ENCODE measurements at places on chromosomes 1 and 21. TPM values are rescaled to one million over a fixed set of nuclear protein-coding genes. Genes with fewer than 3 reads are reported as not detected.

DNA sequence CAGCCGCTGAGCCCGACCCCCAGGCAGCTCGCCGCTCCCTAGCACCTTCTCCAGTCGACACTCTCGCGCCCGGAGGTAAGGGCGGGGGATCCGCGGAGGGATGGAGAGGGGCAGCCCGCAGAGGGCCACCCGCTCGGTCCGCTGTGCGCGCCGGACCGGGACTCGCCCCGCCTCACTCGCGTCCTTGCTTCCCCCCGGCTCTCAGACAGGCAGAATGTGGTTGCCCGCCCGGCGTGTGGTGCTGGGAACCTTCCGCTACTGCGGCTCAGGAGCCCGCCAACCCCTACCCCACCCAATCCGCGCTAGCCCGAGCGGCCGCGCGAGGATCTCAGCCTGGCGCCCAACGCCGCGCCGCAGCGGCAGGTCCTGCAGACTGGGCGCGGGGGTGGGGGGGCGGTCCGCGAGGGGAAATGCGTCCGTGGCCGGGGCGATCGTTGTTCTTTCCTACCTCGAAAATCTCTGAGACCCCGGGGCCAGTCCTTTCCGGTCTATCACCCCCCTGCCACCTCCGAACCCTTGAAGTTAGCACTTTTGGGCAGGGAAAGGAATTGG is 404 bp downstream of the LRRC8C start:
- H3K36me3 ChIP-seq: no peaks in the 10 kb centered on the region
- H3K27me3 ChIP-seq: peaks cover 20% of the 10 kb centered on the region
- H3K27ac ChIP-seq: no peak overlapping the region

- no peak overlapping the region for H3K4me3 ChIP-seq
- no peaks in the 10 kb centered on the region for H3K36me3 ChIP-seq
- peaks cover 17% of the 10 kb centered on the region for H3K27me3 ChIP-seq
Measured at GRCh38 chr21:45601551-45601950, 42.0 kb upstream of the PCBP3 start.

DNA sequence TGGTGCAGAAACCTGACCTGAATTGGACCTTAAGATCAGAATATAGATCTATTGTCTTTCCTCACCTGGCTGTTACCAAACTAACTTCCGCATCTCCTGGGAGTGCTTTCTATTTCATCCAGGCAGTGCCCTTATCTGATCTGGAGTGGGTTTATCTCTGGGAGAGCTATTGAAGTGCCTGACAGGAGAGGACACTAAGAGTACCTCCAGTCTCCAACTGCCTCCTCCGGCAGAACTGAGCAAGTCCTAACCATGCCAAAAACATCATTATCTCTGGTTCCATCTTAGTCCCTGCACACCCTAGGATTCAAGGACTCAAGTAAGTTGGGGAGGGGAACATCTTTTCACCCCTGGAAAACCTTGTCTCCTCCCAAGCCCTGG is 12.4 kb upstream of the KCNJ15 start:
- H3K27ac ChIP-seq: no peak overlapping the region
- H3K4me1 ChIP-seq: no peaks in the 10 kb centered on the region
- H3K4me3 ChIP-seq: no peak overlapping the region
- no peaks in the 10 kb centered on the region for H3K27me3 ChIP-seq

DNA sequence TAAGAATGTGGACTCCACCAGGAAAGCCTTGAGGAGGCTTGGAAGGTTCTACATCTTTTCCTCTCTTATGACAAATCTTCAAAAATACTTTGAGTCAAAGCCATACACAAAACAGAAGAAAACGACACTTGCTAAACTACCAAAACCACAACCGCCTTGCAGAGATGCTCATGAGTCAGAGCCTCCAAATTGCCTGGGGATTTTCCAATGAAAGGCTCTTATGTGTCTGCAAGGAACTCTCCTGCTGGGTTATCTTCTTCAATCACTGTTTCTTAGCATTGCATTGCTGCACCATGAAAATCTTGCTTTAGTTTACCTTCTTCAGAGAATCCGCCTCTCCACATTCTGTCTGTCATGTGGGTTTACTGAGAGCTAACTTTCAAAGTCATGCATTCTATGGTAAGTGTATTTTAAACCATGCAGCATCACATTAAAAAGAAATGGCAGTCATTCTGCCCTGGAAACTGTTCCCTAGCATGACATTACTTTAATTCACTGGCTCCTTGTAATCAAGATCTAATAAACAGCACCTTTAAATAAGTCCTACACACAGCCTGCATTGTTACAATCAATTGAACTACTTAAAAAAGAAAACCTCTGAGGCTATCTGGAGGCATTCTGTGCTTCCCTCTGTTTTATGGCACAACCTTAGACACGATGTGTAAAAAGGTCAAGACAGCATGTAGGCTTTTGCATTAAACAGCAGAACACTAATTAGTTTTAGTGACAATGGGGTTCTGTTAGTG is 210.0 kb upstream of the FOXD3 start:
- peaks cover 73% of the 10 kb centered on the region for H3K27me3 ChIP-seq
- peak overlapping the region; percentile 17 for H3K4me3 ChIP-seq
- DNase-seq: no peak
- H3K4me1 ChIP-seq: peaks cover 35% of the 10 kb centered on the region

DNA sequence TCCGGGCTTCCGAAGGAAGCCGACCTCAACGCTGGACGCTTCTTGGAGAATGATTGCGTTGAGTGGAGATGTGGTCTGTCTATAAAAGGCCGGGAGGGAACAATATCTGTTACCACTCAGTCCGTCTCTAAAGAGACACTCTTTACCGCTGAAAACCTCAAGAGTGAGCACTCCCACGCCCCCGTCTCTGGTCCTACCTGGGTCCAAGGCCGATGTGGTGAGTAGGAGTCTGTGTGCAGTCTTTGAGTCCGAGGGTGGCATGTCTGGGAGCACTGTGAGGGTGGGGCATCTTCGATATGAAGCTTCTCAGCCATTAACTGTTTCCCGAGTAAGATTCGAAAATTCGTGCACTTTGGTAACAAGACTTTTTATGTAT is 576 bp downstream of the ZFP69 start:
- H3K4me1 ChIP-seq: peaks cover 27% of the 10 kb centered on the region
- peak overlapping the region; percentile 92 for H3K4me3 ChIP-seq
- no peaks in the 10 kb centered on the region for H3K27me3 ChIP-seq
- peak overlapping the region; percentile 47 for H3K27ac ChIP-seq
- no peak for DNase-seq

DNA sequence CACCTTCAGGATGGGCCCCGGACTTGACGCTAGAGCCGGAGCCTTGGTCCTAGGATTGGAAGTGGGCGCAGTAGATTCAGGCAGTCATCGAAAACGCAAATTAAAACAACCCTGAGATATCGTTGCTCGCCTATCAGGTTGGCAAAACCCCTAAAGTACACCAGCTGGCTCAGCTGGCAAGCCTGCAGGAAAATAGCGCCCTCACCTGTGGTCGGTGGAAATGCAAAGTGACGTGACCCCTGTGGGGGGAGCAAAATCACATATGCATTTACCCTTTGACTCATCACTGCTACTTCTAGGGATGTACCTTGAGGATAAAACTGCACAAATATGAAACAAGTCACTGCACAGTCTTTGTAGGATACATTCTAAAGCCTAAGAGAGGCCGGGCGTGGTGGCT is 170.3 kb upstream of the TMEM51 start:
- H3K27me3 ChIP-seq: no peaks in the 10 kb centered on the region
- H3K27ac ChIP-seq: no peak overlapping the region
- peaks cover 21% of the 10 kb centered on the region for H3K4me1 ChIP-seq

DNA sequence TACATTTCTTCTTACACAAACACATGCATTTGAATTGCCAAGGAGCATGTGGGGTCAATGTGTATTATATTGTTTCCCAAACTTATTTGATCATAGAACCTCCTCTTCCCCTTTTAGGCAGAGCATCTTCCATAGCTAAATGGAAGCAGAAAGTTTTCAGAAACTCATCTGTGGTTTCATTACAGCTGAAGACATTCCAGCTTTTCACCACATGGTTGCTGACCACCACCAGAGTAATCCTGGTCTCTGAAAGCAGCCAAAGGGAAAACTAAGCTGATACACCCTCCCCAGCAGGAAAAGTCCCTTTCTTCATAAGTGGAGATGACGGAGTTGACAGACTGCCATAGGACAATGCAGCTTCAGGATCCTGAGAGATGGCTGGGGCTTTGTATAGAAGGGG is 30.2 kb upstream of the OTUD3 start:
- no peak for DNase-seq
- no peak overlapping the region for H3K4me3 ChIP-seq
- no peaks in the 10 kb centered on the region for H3K36me3 ChIP-seq
- H3K27me3 ChIP-seq: no peaks in the 10 kb centered on the region
- H3K27ac ChIP-seq: no peak overlapping the region
- H3K4me1 ChIP-seq: peaks cover 9% of the 10 kb centered on the region

GRCh38 chr1:68438310-68438709 is 11.4 kb downstream of the RPE65 start:
- peaks cover 7% of the 10 kb centered on the region for H3K4me1 ChIP-seq
- no peak overlapping the region for H3K4me3 ChIP-seq
- H3K27ac ChIP-seq: no peak overlapping the region

GRCh38 chr1:43774359-43774758 is 67.0 kb downstream of the ST3GAL3 start:
- no peaks in the 10 kb centered on the region for H3K27me3 ChIP-seq
- DNase-seq: no peak
- peak overlapping the region; percentile 58 for H3K27ac ChIP-seq
- H3K4me3 ChIP-seq: no peak overlapping the region

- peaks cover 46% of the 10 kb centered on the region for H3K27me3 ChIP-seq
- H3K4me1 ChIP-seq: peaks cover 35% of the 10 kb centered on the region
- DNase-seq: no peak
- H3K27ac ChIP-seq: no peak overlapping the region
Measured at GRCh38 chr1:155085504-155086127, 7.0 kb downstream of the EFNA3 start.

GRCh38 chr1:52676249-52676903 is 21.8 kb downstream of the COA7 start:
- H3K36me3 ChIP-seq: no peaks in the 10 kb centered on the region
- peaks cover 3% of the 10 kb centered on the region for H3K27me3 ChIP-seq
- H3K27ac ChIP-seq: no peak overlapping the region
- DNase-seq: no peak
- no peak overlapping the region for H3K4me3 ChIP-seq

OSCP1 gene
- total RNA-seq: 10.5 TPM

GRCh38 chr1:198367296-198367695 is 173.2 kb downstream of the ATP6V1G3 start:
- H3K27ac ChIP-seq: no peak overlapping the region
- DNase-seq: no peak
- peaks cover 8% of the 10 kb centered on the region for H3K4me1 ChIP-seq
- no peaks in the 10 kb centered on the region for H3K36me3 ChIP-seq
- H3K4me3 ChIP-seq: no peak overlapping the region

NKAIN1 gene
- 73.2 TPM for total RNA-seq

GRCh38 chr1:214124915-214125314 is 137.1 kb downstream of the PROX1 start:
- no peak for DNase-seq
- H3K4me3 ChIP-seq: no peak overlapping the region
- peaks cover 32% of the 10 kb centered on the region for H3K4me1 ChIP-seq
- H3K27me3 ChIP-seq: no peaks in the 10 kb centered on the region
- H3K27ac ChIP-seq: no peak overlapping the region
- no peaks in the 10 kb centered on the region for H3K36me3 ChIP-seq

DNA sequence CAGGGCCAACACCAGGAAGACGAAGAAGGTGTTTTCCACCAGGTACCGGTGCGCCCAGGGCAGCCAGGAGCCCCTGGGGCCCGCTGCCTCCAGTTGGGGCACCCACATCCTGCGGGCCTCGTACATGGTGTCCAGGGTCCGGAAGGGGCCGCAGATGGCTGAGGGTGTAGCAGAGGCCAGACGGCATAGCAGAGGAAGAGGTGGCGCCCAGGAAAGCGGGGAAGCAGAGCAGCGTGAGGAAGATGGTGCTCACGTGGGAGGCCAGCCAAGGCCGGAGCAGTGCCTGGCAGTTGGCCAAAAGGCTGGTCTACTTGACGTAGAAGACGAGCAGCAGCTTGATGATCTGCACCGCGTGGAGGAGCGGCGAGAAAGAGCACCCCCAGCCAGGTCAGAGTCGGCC is 40.4 kb downstream of the ZNF691 start:
- H3K27ac ChIP-seq: no peak overlapping the region
- no peak overlapping the region for H3K4me3 ChIP-seq
- DNase-seq: no peak
- no peaks in the 10 kb centered on the region for H3K27me3 ChIP-seq

- H3K27ac ChIP-seq: no peak overlapping the region
- no peaks in the 10 kb centered on the region for H3K27me3 ChIP-seq
- H3K4me1 ChIP-seq: peaks cover 30% of the 10 kb centered on the region
- no peaks in the 10 kb centered on the region for H3K36me3 ChIP-seq
- H3K4me3 ChIP-seq: no peak overlapping the region
Measured at GRCh38 chr1:229094476-229095311, 176.2 kb upstream of the RAB4A start.

GRCh38 chr1:119340861-119341261 is 27.7 kb upstream of the HAO2 start:
- H3K4me1 ChIP-seq: peaks cover 11% of the 10 kb centered on the region
- no peak overlapping the region for H3K4me3 ChIP-seq
- H3K27ac ChIP-seq: no peak overlapping the region
- H3K27me3 ChIP-seq: no peaks in the 10 kb centered on the region
- DNase-seq: no peak
- peaks cover 2% of the 10 kb centered on the region for H3K36me3 ChIP-seq

DNA sequence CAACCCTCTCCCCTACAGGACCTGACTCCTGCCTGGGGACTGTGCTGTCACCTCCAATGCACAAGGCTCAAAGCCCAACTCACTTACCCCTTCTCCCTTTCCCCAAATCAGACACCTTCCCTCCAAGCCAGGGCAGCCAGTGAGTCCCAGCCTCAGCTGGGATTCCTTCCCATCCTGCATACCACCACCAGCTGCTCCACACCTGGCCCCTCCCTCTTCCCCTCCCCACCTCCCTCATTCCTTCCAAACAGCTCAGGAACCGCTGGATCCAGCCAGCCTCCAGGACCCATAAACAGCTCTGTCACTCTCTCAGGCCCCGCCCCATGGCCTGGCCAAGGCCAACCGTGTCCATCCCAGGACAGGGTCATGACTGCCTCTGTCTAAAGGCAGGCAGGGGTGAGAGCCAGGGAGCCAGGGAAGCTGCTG is 41.4 kb downstream of the ACOT7 start:
- peaks cover 26% of the 10 kb centered on the region for H3K4me1 ChIP-seq
- no peaks in the 10 kb centered on the region for H3K27me3 ChIP-seq
- no peak overlapping the region for H3K4me3 ChIP-seq
- no peak for DNase-seq

OR2T33 gene
- total RNA-seq: not detected

GRCh38 chr1:67723620-67724019 is 38.6 kb downstream of the GADD45A start:
- no peak overlapping the region for H3K4me3 ChIP-seq
- H3K27ac ChIP-seq: no peak overlapping the region
- DNase-seq: no peak
- no peaks in the 10 kb centered on the region for H3K36me3 ChIP-seq
- no peaks in the 10 kb centered on the region for H3K27me3 ChIP-seq
